ENCODE measurements at places on chromosomes 11 and 22.

GRCh38 chr22:17954860-17955587 lies 69.3 kb downstream of the MICAL3 start:
- DNase-seq = no peak

- peak; percentile 95 for DNase-seq
Measured at GRCh38 chr11:103529181-103529684, 420.0 kb downstream of the DYNC2H1 start.

DNA sequence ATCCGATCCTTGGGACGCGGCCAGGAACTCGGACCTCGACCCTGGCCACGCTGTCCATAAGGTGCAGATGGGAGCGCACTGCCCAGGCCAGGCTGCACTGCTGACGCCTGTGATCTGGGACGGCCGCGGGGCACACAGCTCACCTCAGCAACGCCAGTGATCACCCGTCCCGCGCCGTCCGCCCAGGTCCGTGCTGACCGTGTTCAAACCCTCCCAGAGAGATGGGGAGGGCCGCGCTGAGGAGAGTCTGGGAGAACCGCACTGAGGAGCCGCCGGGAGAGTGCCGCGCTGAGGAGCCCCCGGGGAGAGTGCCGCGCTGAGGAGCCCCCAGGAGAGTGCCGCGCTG lies 636 bp downstream of the KCNQ1OT1 start:
- DNase-seq = peak; percentile 10

- no peak for DNase-seq
Measured at GRCh38 chr11:86625981-86626380, 46.4 kb downstream of the ME3 start.

DNA sequence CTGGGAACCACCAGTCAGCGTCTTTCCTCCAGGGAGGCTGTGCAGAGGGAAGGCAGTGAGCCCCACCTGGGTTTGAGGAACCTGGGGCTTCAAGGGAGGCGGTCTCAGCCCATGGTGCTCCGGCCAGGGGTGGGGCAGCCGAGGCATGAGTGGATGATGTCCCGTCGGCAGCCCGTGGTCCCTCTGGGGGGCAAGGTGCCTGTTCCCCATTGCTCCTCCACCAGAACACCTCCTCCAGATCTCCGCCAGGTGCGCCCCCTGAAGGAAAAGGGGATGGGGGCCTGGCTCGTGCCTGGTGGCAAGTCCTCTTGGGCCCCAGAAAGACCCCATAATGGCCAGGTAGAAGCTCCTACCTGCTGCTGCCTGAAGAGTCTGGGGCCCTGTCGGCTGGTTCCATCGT lies 94.1 kb downstream of the KCNQ1 start:
- no peak for DNase-seq

GRCh38 chr11:10201343-10201742 lies 92.7 kb downstream of the SBF2 start:
- DNase-seq = peak; percentile 7

GRCh38 chr11:75639762-75640181 lies 29.1 kb downstream of the MAP6 start:
- peak; percentile 18 for DNase-seq

DNA sequence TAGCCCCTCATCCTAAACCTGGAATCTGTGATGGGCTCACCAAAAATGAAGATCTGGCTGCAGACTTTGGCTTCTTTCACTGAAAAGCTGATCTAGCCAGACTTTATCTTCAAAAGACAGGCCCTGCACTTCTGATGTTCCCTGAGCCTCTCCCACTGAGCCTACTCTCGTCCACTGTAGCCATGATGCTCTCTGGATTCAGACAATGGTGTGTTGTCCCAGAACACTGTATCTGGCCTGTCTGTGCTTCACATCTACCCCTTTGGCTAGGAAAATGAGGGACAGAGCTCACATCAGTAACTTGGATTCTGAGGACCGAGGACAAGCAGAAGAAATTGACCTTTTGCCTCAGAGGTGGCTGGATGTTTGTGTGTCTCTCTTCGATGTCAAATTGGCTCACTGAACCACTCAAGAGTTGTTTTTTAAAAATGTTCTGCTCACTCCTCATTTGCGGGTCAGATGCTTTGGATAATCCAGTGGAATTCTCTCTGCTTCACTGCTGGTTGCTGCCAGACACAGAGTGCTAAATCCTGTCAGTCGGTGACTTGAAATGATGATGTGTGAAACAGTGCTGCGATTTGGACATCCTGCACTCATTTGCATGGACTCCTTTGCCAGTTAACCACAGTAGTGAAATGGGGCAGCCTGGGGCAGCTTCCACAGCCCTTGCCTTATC lies 67.5 kb downstream of the ARFGAP2 start:
- no peak for DNase-seq

DNA sequence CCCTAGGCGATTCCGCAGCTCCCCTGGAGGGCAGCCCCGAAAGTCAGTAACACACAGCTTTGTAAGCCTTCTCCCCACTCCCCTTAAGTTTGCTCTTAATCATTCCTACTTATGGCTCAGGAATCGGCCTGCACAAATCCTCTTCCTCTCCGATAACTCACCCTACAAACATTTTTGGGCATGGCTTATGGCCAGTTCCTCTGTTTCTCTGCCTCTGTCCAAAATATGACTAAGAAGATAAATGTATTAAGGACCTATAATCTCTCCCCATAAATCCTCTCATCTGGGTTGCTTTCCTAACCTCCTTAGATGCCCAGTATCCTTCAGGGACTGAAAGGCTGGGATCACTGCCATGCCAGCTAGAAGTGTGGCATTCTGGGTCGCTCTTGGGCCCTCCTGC lies 41.0 kb downstream of the PAMR1 start:
- peak; percentile 97 for DNase-seq

DNA sequence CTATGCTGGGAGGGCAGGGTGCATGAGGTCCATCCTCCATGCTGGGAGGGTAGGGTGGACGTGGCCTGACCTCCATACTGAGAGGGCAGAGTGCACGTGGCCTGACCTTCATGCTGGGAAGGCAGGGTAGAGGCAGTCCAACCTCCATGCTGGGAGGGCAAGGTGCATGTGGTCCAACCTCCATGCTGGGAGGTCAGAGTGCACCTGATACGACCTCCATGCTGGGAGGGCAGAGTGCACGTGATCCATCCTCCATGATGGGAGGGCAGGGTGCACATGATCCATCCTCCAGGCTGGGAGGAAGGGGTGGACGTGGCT lies 622.2 kb downstream of the BRD1 start:
- no peak for DNase-seq

- peak; percentile 64 for DNase-seq
Measured at GRCh38 chr11:12725863-12726682, 51.9 kb downstream of the TEAD1 start.

- peak; percentile 52 for DNase-seq
Measured at GRCh38 chr11:88849368-88849767, 216.4 kb downstream of the GRM5 start.

GRCh38 chr11:115324581-115325432 lies 179.4 kb downstream of the CADM1 start:
- DNase-seq = peak; percentile 25

GRCh38 chr11:5992604-5993251 lies 5.9 kb upstream of the OR52L1 start:
- peak; percentile 20 for DNase-seq

- DNase-seq = no peak
Measured at GRCh38 chr11:13303668-13304649, 26.4 kb downstream of the BMAL1 start.

DNA sequence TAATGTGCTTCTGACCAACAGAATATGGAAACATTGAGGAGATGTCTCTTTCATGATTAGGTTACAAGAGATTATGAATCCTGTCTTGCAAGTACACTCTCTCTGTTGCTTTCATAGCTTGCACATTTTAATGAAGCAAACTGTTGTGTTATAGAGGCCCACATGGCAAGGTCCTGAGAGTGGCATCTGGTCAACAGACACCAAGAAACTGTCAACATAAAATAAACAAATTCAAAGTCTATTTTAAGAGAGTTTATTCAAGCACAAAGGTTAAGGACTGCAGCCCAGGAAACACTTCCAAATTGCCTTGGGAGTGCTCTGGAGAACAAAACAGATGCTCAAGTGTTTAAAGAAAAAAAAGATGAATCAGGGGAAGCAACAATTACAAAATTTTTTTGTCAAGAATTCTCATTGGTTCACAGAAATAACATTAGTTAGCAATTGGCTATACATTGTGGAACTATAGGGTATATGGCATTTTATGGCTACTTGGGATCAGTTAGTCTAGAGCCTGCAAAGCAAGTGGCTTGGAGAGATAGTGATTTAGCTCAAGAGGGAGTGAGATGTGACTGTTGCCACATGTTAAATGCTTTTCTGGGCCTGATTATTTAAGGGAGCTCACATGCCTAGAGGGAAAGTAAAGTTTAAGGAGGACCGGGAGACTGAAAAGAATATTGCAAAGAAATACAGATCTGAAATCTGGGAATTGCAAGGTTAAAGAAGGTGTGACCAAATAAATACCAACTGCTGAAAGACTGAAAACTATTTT lies 54.6 kb downstream of the CTSC start:
- DNase-seq = no peak

DNA sequence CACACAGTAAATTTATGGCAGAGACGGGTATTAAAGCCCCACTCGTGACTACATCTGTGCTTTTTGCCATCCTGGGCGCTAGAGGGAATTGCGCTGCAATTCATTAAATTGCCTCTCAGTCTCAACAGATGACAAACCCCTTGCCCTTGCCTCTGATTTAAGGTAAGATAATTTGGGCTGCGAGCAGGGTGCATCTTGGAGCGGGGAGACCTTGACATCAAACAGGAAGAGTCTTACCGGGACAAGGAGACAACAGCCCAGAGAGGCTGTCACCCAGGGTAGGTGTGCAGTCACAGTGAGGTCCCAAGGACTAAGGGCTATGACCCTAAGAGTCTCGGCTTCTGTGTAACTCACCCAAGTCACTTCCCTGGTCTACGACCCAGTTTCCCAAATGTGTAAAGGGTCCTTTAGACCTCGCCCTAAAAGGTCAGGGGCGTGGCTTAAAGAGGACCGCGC lies 449 bp upstream of the TOM1 start:
- DNase-seq = peak; percentile 47

DNA sequence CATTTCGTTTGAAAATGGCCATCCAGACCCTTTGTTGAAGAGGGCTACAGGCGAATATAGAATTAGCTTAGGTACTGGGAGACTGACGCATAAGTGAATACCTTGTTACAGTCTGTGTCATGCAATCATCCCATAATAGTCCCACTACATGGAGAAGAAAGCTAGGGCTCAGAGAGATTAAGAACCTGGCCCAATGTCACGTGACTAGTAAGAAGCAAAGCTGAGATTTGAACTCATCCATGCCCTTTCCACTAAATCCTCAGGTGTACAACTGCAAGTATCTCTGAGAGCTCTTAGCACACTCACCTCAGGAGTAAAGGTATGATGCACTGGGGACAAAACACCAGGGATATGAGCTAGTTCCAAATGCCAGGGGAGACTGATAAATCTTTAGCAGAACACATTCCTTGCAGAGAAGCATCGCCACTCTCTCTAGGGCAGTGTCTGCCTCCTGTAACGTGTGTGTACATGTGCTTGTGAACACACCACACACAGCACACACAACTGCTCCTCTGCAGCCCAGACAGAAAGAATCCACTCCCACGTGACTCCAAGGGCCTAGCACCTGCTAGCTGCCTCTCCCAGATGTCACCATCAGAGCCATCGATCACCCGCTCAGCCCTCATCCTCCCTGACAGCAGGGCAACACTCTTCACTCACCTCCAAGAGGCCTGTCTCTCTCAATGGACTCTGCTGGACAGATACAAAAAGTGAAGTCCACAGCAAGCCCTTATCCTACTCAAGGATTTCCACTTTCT lies 402.8 kb downstream of the NXPE2 start:
- no peak for DNase-seq

- DNase-seq = peak; percentile 44
Measured at GRCh38 chr22:31039393-31039792, 41.7 kb upstream of the SMTN start.

Data from EL (cell line).